PC-3 (cell line): ENCODE measurements at places on chromosomes 12 and 14. TPM values are rescaled to one million over a fixed set of nuclear protein-coding genes. Genes with fewer than 3 reads are reported as not detected.
A peak's percentile ranks its signal among the peaks of the same experiment; 100 is the strongest.

The OTX2 gene
- total RNA-seq: not detected in 2 replicates

DNA sequence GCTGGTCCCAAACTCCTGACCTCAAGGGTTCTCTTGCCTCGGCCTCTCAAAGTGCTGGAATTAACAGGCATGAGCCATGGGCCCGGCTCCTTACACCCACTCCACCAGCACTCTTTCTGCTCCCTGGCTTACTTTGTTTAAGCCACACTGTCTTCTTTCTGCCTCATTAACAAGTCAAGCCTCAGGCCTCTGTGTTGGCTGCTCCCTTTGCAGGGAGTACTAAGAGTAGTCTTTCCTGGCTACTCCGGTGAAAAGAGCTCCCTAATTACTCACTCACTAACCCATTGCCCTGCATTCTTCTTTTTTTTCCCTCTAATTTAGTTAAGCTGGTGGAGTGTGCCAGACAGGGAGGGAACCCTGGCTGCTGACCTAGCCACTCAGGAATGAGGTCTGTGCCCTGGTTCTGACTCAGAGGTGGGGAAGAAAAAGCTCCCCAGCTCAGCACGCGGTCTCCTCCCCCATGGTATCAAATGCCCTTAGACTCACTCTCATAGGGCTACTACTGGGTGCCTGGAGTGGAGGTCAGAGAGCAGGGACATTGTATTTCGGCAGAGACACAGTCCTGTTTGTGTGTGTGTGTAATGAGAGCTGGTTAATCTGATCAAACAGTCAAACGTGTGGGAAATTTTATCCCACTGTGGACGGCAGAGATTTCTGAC is 19.8 kb downstream of the GALNT6 start:
- peaks cover 58% of the 10 kb centered on the region for H3K36me3 ChIP-seq
- peak overlapping the region; percentile 95 for H3K27ac ChIP-seq
- H3K4me3 ChIP-seq: peak overlapping the region; percentile 42
- DNase-seq: peak; percentile 98

The FERMT2 gene
- 29.1 and 38.6 TPM in 2 replicates for total RNA-seq

The VRTN gene
- not detected in 2 replicates for total RNA-seq

GRCh38 chr14:72704502-72704901 is 189.4 kb downstream of the DPF3 start:
- 0 out of 2 replicates have a peak, but pooled peaks cover 2% of the 10 kb centered on the region for H3K36me3 ChIP-seq
- no peak overlapping the region for H3K27ac ChIP-seq

GRCh38 chr12:84726780-84727179 is 185.8 kb downstream of the SLC6A15 start:
- H3K36me3 ChIP-seq: no peaks in the 10 kb centered on the region
- H3K27me3 ChIP-seq: no peaks in the 10 kb centered on the region
- H3K4me3 ChIP-seq: no peak overlapping the region
- 0 out of 2 replicates have a peak, but pooled peaks cover 9% of the 10 kb centered on the region for H3K4me1 ChIP-seq

The NTF3 gene
- not detected in 2 replicates for total RNA-seq

DNA sequence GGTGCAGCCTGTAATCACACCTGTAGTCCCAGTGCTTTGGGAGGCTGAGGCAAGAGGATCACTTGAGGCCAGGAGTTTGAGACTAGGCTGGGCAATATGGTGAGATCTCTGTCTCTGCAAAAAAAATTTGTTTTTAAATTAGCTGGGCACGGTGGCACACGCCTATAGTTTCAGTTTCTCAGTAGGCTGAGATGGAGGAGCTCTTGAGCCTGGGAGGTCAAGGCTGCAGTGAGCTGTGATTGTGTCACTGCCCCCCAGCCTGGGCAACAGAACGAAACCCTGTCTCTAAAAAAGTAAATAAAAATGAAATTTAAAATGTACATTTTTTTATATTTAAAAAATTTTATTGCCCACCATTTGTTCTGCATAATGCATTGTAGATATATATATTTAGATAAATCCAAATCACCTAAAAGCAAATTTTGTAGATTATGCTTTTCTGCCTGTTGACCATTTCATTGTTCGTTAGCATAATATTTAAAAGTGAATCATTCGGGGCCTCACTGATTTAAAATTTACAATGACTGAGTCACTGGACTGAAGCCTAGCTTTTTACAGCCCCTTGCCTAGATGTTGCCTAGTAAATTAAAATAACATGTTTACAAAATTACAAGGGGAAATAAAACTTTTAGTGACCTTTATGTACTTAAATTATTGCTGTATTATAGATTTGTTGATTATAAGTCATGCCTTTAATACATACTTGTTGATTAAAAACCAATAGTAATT is 87.9 kb downstream of the USP15 start:
- peak; percentile 76 for DNase-seq
- H3K27me3 ChIP-seq: no peaks in the 10 kb centered on the region
- H3K27ac ChIP-seq: peak overlapping the region; percentile 87
- peaks cover 19% of the 10 kb centered on the region for H3K4me1 ChIP-seq

The LRP1-AS gene
- not detected in 2 replicates for total RNA-seq

DNA sequence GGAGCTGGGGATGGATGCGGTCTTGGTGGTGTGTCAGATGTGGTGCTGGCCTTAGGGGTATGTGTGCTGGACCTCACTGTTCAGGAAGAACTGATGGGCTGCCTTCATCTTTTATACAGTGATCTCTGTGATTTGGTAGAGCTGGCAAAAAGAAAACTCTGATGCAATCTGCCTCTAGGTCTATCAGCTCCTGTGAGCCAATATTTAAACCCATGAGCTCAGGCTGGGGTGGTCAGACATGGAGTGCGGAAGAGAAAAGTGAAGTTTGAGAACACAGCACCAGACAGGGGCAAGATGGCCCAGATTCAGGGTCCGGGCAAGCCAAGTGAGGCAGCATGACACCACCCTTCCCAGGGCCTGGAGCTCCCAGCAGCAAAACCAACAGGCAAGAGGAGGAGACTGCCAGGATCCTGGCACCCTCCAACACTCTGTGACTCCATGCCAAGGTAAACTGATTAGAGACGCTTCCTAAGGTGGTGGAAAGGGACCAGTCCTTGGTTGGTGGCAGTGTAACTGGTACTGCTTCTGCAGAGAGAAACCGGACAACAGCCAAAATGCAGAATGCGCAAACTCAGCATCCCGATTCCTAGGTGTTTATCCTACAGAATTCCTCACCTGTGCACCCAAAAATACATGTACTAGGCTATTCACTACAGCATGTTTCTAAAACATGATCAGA is 82.3 kb downstream of the CHGA start:
- H3K27me3 ChIP-seq: no peaks in the 10 kb centered on the region
- H3K36me3 ChIP-seq: no peaks in the 10 kb centered on the region
- H3K4me1 ChIP-seq: peaks cover 27% of the 10 kb centered on the region
- no peak overlapping the region for H3K4me3 ChIP-seq

DNA sequence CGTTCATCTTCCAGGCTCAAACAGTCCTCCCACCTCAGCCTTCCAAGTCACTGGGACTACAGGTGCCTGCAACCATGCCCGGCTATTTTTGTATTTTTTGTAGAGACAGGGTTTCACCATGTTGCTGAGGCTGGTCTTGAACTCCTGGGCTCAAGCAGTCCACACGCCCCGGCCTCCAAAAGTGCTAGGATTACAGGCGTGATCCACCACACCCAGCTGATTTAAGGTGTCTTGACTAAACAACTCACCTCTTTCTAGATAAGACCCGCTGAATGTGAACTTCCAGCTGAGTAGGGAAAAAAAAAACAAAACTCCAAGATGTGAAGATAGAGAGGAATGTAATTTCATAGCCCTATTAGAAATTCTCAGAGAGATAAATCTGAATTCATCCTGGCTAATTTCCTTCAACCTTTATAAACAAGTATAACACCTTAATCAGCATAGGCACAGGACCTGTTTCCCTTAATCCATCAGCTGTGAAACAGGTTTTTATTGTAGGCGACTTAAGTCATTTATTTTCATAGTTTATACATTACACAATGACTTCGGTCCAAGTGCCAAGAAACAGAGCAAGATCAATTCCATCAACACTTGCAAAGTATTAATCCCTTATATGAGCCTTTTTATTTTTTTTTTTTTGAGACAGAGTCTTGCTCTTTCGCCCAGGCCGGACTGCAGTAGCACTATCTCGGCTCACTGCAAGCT is 51.5 kb downstream of the HCAR2 start:
- no peak overlapping the region for H3K4me3 ChIP-seq
- no peak for DNase-seq
- H3K27ac ChIP-seq: no peak overlapping the region
- no peaks in the 10 kb centered on the region for H3K27me3 ChIP-seq
- H3K36me3 ChIP-seq: no peaks in the 10 kb centered on the region

GRCh38 chr12:110373025-110373424 is 30.5 kb downstream of the ANAPC7 start:
- peaks cover 61% of the 10 kb centered on the region for H3K36me3 ChIP-seq
- no peak overlapping the region for H3K4me3 ChIP-seq

GRCh38 chr14:99930420-99931274 is 134.6 kb upstream of the EVL start:
- no peak overlapping the region for H3K27ac ChIP-seq
- no peaks in the 10 kb centered on the region for H3K36me3 ChIP-seq
- peak; percentile 41 for DNase-seq

The GLRX5 gene
- 60.0 and 64.3 TPM in 2 replicates for total RNA-seq

DNA sequence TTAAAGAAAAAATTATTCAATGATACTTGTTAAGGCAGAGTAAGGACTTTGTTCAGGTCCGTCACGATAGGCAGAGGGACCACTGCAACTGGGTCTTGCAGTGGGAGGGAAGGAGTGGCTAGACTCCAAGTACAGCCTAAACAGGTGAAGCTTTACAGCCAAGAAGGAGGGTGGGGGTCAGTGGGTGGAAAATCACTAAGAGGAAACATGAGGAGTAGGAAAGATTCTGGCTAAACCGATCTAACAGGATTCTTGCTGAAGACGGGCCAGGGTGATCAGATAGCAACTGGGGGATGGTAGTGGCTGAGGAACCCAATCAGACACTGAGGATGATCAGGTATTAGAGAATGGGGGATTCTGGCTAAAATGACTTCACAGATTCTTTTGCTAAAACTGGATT is 100.2 kb downstream of the TTC7B start:
- no peak overlapping the region for H3K27ac ChIP-seq
- no peaks in the 10 kb centered on the region for H3K27me3 ChIP-seq
- DNase-seq: peak; percentile 55
- H3K36me3 ChIP-seq: no peaks in the 10 kb centered on the region
- H3K4me1 ChIP-seq: peaks cover 24% of the 10 kb centered on the region

The IGF1 gene
- total RNA-seq: not detected in 2 replicates

The ST8SIA1 gene
- total RNA-seq: not detected in 2 replicates

DNA sequence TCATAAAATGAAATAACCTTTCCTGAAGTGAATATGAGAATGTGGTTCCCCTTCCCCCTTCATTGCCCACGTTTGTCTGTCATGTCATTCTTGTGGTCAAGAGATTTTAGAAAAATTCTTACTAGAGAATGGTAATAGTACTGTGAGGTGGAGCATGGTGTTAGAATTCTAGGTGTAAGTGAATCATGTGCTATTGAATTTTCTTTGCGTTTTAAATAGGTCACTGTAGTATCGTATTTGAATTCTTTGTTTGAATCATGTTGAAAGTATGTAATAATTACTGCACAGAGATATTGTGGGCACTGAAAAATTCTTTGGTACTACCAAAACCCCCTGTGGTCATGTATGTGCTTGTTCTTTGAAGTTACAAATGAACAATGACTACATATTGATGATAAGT is 49.9 kb downstream of the FUT8 start:
- peak; percentile 32 for DNase-seq
- no peak overlapping the region for H3K27ac ChIP-seq
- H3K4me1 ChIP-seq: peaks cover 13% of the 10 kb centered on the region
- H3K4me3 ChIP-seq: no peak overlapping the region
- H3K27me3 ChIP-seq: no peaks in the 10 kb centered on the region
- peaks cover 35% of the 10 kb centered on the region for H3K36me3 ChIP-seq

- H3K27ac ChIP-seq: no peak overlapping the region
- peak; percentile 18 for DNase-seq
- no peaks in the 10 kb centered on the region for H3K36me3 ChIP-seq
- no peaks in the 10 kb centered on the region for H3K27me3 ChIP-seq
- H3K4me3 ChIP-seq: no peak overlapping the region
Observed at GRCh38 chr12:69872804-69873203, 47.8 kb downstream of the MYRFL start.

The GYS2 gene
- total RNA-seq: not detected in 2 replicates

GRCh38 chr12:106369624-106370346 is 12.2 kb downstream of the POLR3B start:
- no peak overlapping the region for H3K4me3 ChIP-seq
- H3K4me1 ChIP-seq: peaks cover 11% of the 10 kb centered on the region

- H3K4me3 ChIP-seq: no peak overlapping the region
- H3K27me3 ChIP-seq: no peaks in the 10 kb centered on the region
- no peaks in the 10 kb centered on the region; the same call in 1 of the 2 replicates for H3K4me1 ChIP-seq
Observed at GRCh38 chr14:103093856-103094405, 594 bp upstream of the EXOC3L4 start.

DNA sequence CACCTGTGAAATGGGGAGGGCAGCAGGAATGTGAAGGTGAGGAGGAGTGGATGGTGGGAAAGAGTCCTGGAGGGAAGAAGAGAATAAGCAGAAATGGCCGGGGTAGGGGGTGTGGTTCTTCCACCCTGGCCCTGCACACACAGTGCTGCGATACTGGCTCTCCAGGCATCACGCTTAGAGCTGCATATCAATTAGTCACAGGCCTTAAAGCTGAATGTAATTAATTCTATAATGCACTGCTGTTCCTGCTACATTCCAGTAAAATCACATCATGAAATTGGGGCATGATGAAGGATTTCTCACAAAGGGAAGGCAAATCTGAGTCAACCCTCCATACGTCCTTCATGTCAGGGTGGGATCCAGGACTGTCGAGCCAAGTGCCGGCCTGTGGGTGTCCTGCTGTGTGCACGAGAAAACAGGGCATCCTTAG is 566.1 kb downstream of the BCL11B start:
- H3K27me3 ChIP-seq: peaks cover 6% of the 10 kb centered on the region; the same call in 1 of the 2 replicates
- DNase-seq: no peak
- H3K4me1 ChIP-seq: no peaks in the 10 kb centered on the region
- H3K4me3 ChIP-seq: no peak overlapping the region
- no peak overlapping the region for H3K27ac ChIP-seq

- peaks cover 11% of the 10 kb centered on the region for H3K4me1 ChIP-seq
- no peak overlapping the region for H3K27ac ChIP-seq
- no peak overlapping the region for H3K4me3 ChIP-seq
- no peaks in the 10 kb centered on the region for H3K27me3 ChIP-seq
- no peak for DNase-seq
- H3K36me3 ChIP-seq: no peaks in the 10 kb centered on the region
Observed at GRCh38 chr14:50577982-50578381, 18.0 kb downstream of the ATL1 start.

- H3K27ac ChIP-seq: no peak overlapping the region
- DNase-seq: no peak
- no peak overlapping the region for H3K4me3 ChIP-seq
- no peaks in the 10 kb centered on the region for H3K4me1 ChIP-seq
- H3K27me3 ChIP-seq: peaks cover 34% of the 10 kb centered on the region
Observed at GRCh38 chr12:44780221-44780790, 95.8 kb downstream of the NELL2 start.

DNA sequence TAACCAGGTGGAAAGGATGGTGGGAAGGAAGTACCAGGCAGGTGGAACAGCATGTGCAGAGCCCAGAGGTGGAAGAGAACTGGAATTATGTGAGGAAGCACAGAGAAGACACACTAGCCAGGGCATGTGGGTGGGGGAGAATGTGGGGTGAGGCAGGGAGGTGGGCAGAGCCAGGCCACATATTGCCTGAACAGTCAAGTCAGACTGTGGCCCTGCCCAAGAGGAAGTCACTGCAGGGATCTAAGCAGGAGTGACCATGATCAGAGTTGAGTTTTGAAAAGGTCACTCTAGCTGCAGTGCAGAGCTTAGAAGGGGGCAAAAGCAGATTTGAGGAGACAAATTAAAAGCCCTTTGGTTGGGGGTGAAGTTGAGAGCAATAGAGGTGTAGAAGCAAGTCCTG is 114.0 kb upstream of the SLC38A2 start:
- no peak overlapping the region for H3K27ac ChIP-seq
- H3K4me3 ChIP-seq: no peak overlapping the region
- DNase-seq: no peak
- H3K36me3 ChIP-seq: no peaks in the 10 kb centered on the region

GRCh38 chr14:53668897-53669296 is 287.7 kb downstream of the BMP4 start:
- no peak overlapping the region for H3K27ac ChIP-seq
- no peaks in the 10 kb centered on the region for H3K27me3 ChIP-seq
- H3K36me3 ChIP-seq: no peaks in the 10 kb centered on the region
- no peaks in the 10 kb centered on the region for H3K4me1 ChIP-seq
